ENCODE measurements at places on chromosomes 5 and 9. TPM values are rescaled to one million over a fixed set of nuclear protein-coding genes. Genes with fewer than 3 reads are reported as not detected.

Gene SLC6A7
- polyA plus RNA-seq, result 0.02 TPM

Gene ZNF354C
- 6.2 TPM for polyA plus RNA-seq

Gene LURAP1L
- polyA plus RNA-seq, result 5.9 TPM

- DNase-seq, result no peak
Measured at GRCh38 chr9:27407491-27407890, 110.5 kb upstream of the EQTN start.

DNA sequence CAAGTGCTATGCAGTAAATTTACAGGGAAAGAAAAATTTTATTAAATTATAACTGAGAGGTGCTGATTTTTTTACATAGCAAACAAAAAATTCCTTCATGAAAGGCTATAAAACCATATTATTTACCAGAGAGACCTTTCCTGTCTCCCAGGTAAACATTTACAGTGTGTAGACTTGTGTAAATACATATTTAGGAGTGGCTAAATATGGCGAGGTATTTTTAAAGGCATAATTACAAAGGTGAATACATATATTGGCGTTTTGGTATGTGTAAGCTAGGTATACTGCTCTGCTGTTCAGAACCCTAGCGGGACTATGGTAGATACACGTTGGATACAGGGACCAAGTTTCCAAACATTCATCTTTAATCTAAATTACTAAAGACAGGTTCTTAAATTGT lies 170.6 kb upstream of the MEF2C start:
- no peak for DNase-seq

- DNase-seq, result no peak
Measured at GRCh38 chr5:95861864-95862561, 39.5 kb upstream of the GLRX start.

Data from ovary (tissue), 10 donors.